ENCODE measurements at places on chromosomes 16 and 17.

DNA sequence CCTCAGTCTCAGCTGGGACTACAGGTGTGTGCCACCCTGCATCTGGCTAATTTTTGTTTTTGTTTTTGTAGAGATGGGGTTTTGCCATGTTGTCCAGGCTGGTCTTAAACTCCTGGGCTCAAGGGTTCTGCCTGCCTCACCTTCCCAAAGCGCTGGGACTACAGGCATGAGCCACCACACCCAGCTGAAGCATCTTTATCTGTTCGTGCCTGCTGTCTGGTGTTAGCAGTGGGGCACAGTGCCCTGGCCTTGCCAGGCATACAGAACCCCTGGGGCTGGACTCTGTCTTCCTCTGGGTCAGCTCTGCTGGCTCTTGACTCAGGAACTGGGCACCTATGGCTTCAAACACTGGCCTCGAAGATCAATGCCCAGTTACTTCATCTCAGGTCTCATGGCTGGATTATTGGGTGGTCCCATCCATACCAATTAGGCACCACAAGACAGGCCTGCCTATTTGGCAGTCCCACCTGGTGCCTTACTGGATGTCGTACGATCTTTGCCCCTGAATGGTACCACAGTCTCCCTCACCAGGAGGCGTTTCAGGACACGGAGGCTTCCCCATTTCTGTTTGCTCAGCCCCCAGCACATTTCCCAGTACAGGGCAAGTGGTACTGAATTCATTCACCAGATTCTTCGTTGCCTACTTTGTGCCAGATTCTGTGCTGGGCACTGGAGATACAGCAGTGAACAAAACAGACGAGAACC is 99.3 kb downstream of the RAB11FIP4 start:
- DNase-seq, result no peak

DNA sequence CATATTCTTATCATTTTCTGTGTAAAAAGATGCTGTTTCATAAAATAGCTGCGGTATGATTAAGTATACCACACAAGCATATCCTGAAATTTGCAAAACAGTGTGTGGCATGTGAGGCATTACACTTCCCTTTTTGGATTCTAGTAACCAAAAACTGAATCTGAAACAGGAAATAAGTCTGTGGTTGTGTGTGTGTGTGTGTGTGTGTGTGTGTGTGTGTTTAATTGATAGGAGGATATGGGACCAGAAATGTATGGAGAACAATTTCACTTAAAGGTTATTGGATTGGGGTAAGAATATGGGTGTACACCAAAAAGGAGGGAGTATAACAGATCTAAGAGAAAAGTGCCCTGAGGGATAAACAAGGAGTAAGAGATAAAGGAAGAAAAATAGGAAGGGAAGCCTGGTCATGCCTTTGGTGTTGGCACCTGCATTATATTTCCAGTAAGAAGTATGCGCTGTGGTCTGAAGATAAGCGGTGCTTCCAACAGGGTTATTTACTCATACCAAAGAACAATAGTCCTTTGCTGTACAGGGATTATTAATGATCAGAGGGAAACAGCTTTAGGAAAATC is 4.0 kb downstream of the LYRM1 start:
- peak; percentile 16 for DNase-seq

DNA sequence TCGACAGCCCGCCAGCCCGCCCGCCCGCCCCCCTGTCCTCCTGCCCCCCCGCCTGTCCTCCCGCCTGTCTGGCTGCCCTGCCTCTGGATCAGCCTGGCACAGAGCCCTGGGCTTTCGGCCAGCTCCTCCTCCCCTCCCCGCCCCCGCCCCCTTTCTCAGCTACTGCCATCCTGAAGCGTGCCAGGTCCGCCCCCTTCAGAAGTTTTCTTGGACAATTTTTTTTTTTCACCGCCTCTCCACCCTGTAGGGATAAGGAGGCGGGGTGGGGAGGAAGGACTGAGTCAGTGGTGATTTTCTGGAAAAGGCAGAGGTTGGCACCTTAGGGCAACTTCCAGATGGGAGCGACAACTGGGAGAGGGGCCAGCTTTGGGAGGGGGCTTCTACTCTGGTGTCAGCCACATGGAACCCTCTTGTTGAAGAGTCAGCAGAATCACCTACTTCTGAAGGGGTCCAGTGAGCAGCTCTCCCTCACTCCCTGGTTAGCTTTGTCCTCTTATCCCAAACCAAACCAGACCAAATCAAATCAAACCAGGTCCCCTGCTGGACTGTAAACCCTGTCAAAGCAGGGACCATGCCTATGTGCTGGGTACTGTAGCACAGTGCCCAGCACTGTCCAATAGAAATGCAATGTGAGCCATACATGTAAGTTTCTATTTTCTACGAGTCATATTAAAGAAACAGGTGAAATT is 19.7 kb downstream of the IGF2BP1 start:
- no peak for DNase-seq

- peak; percentile 67 for DNase-seq
These were observed 90.3 kb upstream of the MPHOSPH6 start for GRCh38 chr16:82260212-82260795.

- DNase-seq, result peak; percentile 69
These were observed 41.8 kb upstream of the SEC14L1 start for GRCh38 chr17:77098884-77099545.

GRCh38 chr16:48125888-48126287 is 29.9 kb downstream of the ABCC12 start:
- no peak for DNase-seq

DNA sequence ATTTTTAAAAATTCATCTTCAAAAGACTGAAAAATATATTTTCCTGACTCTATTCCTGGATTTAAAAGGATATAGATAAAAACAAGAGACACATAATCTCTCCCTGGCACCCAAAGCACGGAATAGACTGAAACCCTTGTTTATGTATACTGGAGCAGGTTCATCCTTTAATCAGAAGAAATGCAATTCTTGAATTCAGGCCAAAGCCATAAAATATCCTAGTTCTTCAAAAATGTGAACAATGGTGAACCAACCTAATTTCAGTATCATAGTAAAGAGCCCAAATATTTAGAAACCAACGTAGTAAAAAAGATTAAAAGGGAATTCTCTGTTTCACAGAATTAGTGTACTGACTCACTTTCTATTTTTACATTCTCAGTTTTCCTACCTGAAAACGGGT is 188.5 kb upstream of the C17orf78 start:
- no peak for DNase-seq

DNA sequence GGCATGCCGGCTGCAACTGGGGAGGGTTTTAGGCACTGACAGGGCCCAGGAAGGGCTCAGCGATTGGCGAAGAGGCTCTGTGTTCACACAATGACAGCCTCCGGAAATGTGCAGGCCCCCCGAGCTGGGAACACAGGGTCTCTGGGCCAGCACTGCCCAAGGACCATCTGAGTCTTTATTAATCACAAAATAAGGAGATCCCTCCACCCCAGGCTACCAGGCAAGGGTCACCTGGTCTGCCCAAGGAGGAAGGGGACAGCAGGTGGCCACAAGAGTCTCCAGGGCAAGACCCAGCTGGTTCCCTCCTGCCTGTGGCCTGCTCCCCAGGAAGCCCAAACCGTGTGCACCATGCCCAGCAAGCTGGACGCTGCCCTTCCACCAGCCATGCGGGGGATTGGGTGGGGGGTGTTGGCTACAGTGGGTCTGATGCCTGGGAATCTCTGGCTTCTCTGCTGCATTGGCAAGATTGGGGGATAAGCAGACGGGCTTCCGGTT is 52.1 kb upstream of the TNRC6C start:
- no peak for DNase-seq

GRCh38 chr17:50191359-50192143 is 9.9 kb downstream of the COL1A1 start:
- DNase-seq, result no peak

DNA sequence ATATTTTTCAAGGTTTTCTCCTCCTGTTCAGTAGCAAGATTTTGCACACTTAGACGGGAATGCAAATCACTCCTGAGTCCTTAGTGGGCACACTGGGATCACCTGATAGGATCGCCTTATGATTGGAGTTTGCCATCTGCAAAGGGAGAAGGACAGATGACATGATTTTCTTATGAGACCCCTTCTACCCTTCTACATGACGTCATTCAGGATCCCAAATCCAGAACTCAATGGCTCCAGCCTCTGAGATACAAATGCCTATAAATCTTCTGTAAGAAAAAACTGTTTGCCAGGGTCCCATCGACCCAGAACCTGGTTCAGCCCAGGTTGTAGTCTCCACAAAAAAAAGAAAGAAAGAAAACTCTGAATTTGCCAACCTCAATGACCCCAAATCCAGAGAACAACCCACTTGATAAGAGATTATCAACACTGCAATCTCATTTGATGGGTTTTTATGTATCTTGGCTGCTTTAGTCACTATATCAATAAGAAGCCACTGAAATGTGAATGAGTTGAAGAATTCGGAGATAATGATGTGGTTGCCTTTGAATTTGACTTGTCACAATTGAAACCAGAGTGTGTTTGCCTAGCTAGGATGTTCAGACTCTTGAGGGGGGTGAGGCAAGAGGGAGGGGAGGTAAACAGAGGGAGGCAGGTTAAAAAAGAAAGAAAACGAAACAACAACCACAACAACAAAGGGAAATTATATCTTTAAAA is 6.7 kb downstream of the ZNF423 start:
- no peak for DNase-seq

DNA sequence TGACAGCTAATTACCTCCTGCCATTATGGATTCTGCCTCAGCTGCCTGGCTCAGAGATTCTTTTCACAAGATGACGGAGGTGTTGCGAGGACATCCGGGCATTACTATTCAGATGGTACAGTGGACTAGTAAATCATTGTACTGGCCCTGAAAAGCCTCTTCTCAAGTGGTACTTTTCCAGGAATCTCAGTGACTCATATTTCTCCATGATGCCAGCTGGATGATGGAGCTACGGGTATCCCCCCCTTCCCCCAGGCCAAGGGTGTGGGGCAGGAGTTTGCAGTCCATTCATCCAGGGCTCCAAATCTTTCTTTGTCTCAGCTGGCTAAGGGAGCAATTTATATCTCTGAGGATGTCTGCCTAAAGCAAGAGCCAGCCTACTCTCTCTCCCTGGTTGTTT is 107.7 kb upstream of the GPR139 start:
- DNase-seq, result no peak

DNA sequence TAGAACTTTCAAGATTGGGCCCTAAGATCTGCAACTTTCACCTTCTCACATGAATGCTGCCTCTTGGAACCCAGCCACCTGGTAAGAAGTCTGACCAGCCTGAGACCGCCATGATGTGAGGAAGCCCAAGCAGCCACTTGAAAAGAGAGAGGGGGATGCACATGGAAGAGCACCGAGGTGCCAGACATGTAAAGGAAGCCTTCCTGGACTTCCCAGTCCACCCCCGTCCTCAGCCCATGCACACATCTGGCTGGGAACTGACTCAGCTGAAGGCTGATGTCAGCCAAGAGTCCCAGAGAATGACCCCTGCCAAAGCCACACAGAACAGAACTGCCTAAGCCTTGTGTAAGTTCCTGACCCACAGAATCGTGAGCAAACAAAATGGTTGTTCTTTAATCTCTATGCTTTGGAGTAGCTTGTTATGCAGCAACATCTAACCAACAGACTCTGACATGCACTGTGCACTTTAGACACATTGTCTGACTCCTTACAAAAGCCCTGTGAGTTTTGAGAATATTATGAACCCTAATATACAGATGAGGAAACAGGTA is 86.7 kb downstream of the RMI2 start:
- no peak for DNase-seq

DNA sequence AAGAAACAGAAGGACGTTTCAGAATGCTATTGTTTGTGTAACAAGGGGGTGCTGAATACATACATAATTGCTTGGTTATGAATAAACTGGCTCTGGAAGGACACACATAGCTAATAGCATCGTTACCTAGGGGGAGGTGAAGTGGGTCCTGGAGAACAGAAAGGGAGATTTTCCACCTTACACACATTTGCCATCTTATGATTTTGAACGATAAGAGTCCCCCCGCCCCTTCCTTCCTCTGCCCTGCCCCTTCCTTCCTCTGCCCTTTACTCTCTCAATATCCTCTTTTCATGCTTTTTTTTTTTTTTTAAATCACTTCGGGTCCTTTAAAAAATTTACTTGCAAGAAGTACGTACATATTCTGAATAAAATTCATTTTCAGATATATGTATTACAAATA is 902 bp upstream of the DHRS7B start:
- no peak for DNase-seq

DNA sequence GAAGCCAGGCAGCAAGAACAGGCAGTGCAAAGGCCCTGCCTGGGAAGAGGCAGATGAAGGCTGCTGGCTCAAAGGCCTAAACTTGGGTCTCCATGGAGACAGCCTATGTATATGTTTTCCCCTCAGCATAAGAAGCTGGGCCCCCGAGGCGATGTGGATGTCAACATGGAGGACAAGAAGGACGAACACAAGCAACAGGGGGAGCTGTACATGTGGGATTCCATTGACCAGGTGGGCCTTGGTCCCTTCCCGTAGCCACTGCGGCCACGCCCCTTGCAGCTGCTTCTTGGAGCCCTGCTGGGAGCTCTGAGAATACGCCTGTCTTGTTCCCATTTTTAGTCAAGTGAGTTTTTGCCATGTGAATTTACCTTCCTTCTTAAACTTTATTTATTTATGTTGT is 106.0 kb downstream of the SDR42E1 start:
- DNase-seq, result no peak

- DNase-seq, result no peak
These were observed 19.0 kb downstream of the MAP2K3 start for GRCh38 chr17:21303441-21304065.

GRCh38 chr17:44448412-44448811 is 54.8 kb downstream of the GPATCH8 start:
- no peak for DNase-seq

GRCh38 chr17:48055531-48056245 is 7.5 kb downstream of the NFE2L1 start:
- DNase-seq, result peak; percentile 58

DNA sequence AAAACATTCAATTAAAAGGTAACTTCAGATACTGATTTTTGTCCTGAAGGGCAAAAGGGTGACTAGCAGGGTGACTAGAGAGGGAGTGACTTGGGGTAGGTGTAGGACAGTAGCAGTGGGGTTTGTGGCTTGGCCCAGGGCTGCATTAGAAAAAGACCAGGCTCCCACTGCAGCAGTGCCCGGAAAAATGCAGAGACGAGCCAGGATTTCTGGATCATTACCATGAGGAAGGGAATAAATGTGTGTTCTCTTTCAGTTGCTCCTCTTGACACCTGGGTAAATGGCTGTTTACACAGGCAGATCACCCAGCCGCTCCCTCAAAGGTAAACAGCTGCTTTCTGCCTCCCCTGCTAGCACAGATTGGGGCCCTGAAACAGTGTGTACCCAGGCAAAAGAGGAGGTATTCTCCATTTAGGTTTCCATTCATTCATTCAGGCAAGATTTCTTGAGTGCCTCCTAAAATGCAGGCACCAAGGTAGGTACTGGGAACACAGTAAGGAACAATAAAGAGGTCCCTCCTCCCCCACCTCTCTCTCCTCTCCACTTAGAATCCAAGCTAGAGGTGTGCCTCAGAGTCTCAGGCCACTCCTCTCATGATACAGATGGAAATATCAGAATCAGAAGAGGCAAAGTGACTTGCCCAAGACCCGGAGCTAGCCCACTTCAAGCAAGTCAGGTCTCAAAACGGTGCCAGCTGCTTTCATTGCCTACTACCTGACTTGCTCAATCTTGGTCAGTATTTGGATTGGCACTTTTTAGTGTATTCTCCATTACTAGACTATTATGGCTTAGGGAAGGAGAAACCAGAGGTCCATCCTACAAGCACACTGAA is 15.2 kb upstream of the TOX3 start:
- DNase-seq, result no peak
